Stimulated activated CD4-positive, alpha-beta T cell treated with anti-CD3 and anti-CD28 coated beads, Interleukin-12 subunit alpha, Interleukin-12 subunit beta, amount 100 ng/mL, for 48 hours (primary cell): ENCODE measurements at places on chromosomes 7 and 10.

DNA sequence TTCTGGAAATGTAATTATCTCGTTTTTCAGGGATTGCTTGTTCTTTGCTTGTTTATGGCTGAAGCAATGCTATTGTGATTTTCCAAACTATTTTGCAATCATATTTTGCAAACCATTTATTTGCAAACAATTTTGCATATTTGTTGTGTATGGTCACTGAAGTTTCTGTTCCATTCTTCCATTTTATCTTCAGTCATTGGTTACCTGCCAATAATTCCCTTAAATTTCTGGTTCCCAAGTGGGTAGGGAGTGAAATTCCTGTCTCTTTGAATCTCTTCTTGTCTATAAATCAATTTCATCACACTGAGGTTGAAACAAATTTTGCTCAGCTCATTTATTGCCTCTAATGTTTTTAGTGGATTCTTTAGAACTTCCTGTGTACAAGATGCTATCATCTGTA, 401.7 kb upstream of the VWC2 start:
- DNase-seq, result no peak

DNA sequence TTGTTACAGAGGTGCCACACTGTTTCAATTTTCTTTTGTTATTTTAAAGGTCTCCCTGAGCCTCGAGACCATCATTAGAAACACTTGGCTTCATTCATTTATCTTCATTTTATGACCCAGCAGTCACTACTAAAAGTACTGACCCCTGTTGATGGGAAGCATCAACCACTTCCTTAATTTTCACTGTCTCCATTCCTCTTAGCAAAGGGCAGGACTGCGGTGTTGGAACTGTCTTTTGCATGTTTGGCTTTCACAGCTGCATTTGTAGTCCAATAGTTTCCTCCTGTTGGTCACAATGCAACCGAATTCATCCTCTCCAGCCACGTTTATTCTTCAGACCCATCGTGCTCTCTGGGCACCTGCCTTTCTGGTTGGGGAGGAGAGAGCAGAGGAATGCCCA, 46.7 kb upstream of the PDZD8 start:
- no peak for DNase-seq

DNA sequence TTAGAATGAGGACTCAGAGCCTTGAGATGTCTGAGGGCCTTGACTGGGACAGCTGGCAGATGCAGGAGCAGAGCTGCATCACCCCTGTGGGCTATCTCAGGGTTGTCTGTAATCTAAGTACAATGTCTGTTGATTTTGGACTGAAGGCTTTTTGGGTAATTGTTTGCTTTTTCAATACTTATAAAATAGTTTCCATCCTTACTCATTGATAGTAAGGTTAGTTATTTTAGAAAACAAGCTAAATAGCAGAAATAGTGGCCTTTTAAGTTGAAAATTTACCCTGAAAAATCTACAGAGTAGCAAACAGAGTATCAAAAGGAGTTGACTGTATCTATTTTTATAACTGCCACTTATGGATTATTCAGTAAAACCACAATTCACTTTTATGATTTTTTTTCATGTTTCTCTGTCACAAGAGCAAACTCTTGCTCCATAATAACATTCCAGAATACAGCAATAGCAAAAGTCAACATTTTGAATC, 179.7 kb downstream of the CFTR start:
- no peak for DNase-seq

GRCh38 chr7:113321201-113321600, 202.8 kb upstream of the SMIM30 start:
- DNase-seq, result no peak

DNA sequence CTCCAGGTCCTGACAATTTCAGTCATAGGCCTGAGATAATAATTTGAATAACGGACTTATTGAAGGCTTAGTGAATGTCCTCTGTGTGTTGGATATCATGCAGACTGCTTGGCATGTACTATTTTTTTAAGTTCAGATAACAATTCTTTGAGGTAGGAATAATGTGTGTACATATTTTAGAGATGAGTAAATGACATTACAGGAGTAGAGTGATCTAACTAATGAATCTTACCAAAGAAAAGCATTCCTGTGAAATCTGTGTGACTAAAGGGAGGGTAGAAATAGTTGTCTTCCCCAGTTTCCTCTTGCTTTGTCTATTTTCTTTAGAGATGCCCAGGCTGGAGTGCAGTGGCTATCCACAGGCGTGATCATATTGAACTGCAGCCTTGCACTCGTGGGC, 391.8 kb upstream of the ETV1 start:
- DNase-seq, result no peak
